ENCODE measurements at places on chromosomes 1 and 21. TPM values are rescaled to one million over a fixed set of nuclear protein-coding genes. Genes with fewer than 3 reads are reported as not detected.

The LEFTY1 gene
- total RNA-seq: not detected

The TEDDM1 gene
- not detected for total RNA-seq

The SV2A gene
- 23.4 TPM for total RNA-seq

The PRRX1 gene
- 41.2 TPM for total RNA-seq

The OLIG2 gene
- total RNA-seq: not detected

The TMEM52 gene
- total RNA-seq: not detected

The CLCA4 gene
- total RNA-seq: not detected

The ELF3 gene
- not detected for total RNA-seq

The CAMSAP2 gene
- 12.8 TPM for total RNA-seq

The PTAFR gene
- total RNA-seq: 1.2 TPM

The HJV gene
- not detected for total RNA-seq

The SLAMF9 gene
- not detected for total RNA-seq

The RPS6KA1 gene
- 25.1 TPM for total RNA-seq

The DENND2C gene
- 0.89 TPM for total RNA-seq

The ALG14 gene
- total RNA-seq: 5.7 TPM

The ATP1A4 gene
- not detected for total RNA-seq
